ENCODE measurements at places on chromosomes 5 and 9.

DNA sequence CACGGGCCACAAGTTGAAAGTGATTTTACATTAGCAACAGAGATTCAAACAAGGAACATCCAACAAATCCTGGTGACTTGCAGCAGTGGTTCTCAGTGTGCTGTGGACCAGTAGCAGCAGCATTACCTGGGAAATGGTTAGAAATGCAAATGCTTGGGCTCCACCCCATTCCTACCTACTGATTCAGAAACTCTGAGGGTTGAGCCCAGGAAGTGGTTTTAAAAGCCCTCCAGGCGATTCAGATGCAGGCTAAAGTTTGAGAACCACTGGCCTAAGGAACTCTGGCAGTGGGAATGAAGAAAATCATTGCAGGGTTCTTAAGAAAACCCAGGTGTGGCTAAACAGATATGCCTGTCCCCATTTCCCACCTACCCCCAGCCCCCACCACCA lies 398.8 kb downstream of the ENC1 start:
- DNase-seq, result peak; percentile 30

DNA sequence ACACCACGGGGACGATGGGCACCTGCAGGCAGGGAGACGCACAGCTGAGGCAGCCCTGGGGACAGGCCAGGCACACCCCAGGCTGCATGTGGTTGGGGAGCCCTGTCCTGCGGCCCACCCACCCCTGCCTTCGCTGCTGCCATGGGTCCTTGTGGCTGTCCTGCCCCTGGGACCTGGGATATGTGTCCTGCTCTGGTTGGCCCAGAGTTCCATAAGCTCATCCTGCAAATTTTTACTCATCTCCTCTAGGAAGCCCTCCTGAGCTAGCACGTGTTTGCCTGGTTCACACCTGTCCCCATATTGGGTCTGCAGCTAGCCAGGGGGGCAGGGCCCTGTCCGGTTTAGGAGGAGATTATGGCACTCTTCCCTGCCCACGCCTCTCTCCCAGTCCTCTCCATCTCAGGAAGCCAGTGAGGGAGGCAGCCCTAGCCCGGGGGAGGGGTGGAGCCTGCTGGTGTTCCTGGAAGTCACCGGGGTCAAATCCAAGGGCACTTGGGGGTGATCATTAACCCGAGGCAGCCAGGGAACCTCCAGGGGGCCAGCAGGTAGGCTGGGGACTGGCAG lies 12.2 kb downstream of the EGFL7 start:
- DNase-seq, result no peak

DNA sequence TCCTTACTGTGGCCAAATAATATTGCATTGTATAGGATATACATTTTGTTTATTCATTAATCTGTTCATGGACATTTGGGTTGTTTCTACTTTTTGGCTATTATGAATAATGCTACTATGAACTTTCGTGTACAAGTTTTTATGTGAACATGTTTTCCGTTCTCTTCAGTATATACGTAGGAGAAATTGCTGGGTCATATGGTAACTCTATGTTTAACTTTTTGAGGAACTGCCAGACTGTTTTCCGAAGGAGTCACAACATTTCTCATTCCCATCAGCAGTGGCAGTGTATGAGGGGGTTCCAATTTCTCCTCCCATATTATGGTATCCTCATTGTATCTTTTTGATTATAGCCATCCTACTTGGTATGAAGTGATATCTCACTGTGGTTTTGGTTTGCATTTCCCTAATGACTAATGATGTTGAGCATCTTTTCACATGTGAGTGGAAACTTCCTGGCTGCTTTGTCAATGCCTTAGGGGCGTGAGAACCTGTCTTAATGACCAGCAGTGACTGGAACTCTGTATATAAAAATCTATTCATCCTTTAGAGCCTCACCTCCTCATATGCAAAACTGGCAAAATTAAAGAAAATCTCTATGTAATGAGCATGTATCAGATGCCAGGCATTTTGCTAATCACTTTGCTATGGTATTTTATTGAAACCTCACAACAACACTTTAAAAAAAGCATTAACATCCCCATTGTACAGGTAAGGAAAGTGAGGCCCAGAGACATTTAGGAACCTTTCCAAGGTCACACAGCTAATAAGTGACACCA lies 47.8 kb upstream of the TGFBR1 start:
- DNase-seq, result no peak

- no peak for DNase-seq
These were observed 83.0 kb downstream of the ZNF462 start for GRCh38 chr9:106945727-106946660.

- DNase-seq, result no peak
These were observed 466.0 kb downstream of the CAAP1 start for GRCh38 chr9:26426551-26427131.

GRCh38 chr5:15601274-15601673 lies 101.3 kb downstream of the FBXL7 start:
- DNase-seq, result no peak

DNA sequence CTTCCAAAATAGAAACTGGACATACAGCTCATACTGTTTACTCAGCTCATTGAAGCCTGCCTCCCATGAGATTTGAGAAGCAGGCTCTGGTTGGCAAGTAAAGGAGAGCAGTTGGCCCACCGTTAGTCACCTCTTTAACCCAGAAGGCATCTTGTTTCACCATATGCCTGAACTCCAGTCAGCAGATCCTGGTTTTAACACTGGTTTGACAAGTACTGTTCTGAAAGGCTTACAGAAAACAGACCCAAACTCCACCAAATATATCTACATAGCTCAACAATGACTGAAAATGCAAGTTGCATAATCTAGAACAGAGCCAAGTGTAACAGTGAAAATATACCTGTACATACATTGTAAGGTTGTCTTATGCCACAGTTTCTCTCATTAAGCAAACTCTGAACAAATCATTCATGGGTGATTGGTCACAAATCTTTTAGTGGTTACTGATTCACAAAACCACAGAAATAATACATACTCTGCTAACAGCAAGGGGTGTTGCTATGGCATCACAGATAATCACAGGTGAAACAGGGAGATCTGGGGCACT lies 198.8 kb downstream of the BNC2 start:
- peak; percentile 56 for DNase-seq
